ENCODE measurements at places on chromosomes 5 and 9. TPM values are rescaled to one million over a fixed set of nuclear protein-coding genes. Genes with fewer than 3 reads are reported as not detected.

Gene CYSRT1
- total RNA-seq, result 1.5 TPM

Gene MEIKIN
- not detected for total RNA-seq

DNA sequence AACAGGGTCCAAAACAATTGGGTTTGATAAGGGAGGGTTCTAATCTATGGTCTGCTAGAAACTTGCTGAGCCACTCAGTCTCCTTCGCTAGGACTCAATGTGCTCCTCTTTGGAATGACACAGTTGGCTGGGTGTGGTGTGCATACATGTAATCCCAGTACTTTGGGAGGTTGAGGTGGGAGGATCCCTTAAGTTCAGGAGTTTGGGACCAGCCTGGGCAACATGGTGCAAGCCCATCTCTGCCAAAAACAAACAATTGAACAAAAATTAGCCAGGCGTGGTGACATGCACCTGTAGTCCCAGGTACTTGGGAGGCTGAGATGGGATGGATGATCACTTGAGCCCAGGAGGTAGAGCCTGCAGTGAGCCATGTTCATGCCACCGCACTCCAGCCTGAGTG lies 2.7 kb upstream of the KIF4B start:
- no peak for DNase-seq

Gene ANKRD34B
- 0.19 TPM for total RNA-seq

- DNase-seq, result no peak
Observed at GRCh38 chr9:116450378-116451139, 236.5 kb upstream of the TRIM32 start.

- peak; percentile 84 for DNase-seq
Observed at GRCh38 chr9:123353984-123354591, 1.9 kb upstream of the CRB2 start.

Gene CDH12
- total RNA-seq, result 7.8 TPM

GRCh38 chr9:72150661-72151060 lies 1.4 kb downstream of the GDA start:
- no peak for DNase-seq

- DNase-seq, result no peak
Observed at GRCh38 chr5:73444499-73445438, 3.8 kb downstream of the FOXD1 start.

Gene HMCN2
- 0.12 TPM for total RNA-seq

Gene PCDHGA2
- 0.69 TPM for total RNA-seq

DNA sequence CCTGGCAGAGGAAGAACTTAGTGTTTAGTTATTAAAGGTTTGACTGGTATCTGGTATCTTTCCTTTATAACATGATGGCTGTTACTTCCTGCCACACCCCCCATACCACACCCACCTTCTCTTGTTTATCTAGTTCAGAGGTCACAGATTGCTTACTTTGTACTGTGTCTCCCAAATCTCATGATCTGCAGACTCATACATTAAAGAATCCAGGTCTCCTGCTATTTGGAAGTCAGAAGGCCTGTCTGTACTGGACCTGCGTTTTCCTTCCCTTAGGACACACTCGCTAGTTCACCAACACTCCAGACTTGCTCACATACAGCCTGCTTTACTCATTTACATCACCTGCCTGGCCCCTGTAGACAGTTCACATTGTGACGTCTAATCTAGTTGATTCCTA lies 39.3 kb downstream of the NUDT12 start:
- DNase-seq, result no peak

Gene PTGDS
- 1.7 TPM for total RNA-seq

- no peak for DNase-seq
Observed at GRCh38 chr5:83006683-83007283, 70.4 kb downstream of the TMEM167A start.

DNA sequence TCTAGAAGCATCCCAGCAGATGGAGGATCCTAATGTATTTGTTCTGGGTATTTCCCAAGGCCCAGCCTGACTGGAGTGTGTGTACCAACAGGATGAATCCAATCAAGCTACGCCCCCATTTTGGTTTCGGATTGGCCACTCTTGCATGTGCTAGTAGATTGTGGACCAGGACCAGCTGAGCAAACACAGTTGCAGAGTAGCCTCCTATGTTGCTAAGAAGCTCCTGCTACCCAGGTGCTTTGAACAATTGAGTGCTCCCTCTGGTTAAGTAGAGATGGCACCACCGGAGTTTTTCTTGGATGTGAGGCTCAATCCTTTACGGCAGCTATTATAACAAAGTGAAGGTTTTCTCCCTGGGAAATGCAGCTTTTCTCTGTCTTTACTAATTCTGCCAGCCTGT lies 204.5 kb downstream of the NTRK2 start:
- no peak for DNase-seq

GRCh38 chr9:91214867-91215266 lies 146.9 kb downstream of the AUH start:
- no peak for DNase-seq

DNA sequence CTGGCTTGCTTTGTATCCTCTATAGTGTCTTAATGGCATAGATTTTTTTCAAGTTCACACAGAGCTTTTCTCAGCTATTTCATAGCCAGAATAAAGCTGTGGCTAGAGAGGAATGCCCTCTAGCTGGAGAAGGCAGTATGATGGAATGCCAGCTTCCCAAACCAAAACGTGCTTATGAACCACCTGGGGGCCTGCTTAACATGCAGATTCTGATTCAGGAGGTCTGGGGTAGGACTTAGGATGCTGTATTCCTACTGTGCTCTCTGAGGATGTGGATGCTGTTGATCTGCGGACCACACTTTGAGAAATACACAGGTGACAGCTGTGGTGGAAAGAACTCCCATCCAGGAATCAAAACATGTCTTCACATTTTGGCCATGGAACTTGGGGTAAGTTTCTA lies 49.9 kb upstream of the DPYSL3 start:
- DNase-seq, result no peak

Gene HAPLN1
- total RNA-seq, result 5.5 TPM

DNA sequence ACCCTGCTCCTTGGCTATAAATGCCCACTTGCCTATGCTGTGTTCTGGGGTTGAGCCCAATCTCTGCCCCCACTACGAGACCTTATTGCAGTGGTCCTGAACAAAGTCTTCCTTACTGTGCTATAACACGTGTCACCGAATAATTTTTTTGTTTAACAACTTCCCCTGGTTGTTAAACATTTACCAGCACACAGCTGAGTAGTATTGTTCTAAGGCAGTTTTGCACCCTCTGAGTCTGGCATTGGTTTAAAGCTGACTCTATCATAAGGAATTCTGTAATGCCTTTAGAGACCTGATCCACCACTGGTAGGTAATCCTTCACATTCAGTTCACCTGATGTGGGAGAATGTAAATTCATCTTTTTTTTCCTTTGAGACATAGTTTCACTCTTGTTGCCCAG lies 25.6 kb upstream of the ANKRD31 start:
- no peak for DNase-seq

Data from type B pancreatic cell (in vitro differentiated cells).